ENCODE measurements at places on chromosomes 3 and 15.

GRCh38 chr15:49827311-49827710 is 206.5 kb downstream of the DTWD1 start:
- no peak for DNase-seq

DNA sequence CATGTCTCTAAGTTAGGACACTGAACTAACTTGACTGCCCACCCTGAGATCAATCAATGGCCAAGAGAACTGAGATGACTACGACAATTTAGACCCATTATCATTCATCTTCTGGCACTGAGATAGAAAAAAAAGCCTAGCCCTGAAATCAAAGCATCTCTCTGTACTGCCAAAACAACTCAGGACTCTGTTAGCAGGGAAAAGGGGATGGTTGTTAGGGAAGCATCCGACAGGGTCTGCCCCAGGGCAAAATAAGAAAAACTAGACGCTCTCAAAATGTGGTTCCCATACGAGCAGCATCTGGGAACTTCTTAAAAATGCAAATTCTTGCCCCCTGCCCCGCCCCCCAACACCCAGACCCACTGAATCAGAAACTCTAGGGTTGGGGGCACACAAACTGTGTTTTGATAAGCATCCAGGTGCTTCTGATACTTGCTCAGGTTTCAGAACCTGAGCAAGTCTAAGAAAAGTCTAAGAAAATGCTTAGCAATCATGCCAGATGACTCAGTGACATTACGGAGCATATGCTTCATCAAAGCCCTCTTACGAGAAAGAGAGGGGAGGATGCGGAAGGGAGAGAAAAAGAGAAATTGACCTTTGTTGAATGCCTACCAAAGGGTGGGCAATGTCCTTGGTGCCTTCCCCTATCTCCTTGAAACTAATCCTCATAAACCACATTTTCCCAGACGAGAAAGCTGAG is 172.8 kb upstream of the HES1 start:
- DNase-seq, result no peak

GRCh38 chr3:14880447-14881106 is 61.8 kb downstream of the FGD5 start:
- no peak for DNase-seq

GRCh38 chr3:153621953-153622352 is 459.9 kb downstream of the RAP2B start:
- DNase-seq, result no peak

DNA sequence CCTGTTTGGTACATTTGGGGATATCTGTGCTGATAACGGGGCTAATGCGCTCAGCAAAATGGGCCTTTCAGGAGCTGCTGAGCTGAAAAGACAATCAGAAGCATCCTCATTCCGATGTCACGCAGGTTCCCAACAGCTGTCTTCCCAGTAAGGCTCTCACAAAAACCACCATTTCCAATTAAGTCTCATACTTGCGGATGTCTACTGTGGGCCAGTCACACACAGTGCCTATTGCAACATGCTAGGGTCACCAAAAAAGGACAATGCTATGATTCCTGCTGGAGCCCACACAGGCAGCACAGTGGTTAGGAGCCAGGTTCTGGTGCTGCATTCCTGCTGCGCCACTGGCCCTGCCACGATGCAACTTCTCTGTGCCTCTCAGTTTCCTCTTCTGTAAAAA is 16.4 kb upstream of the LDHAL6B start:
- DNase-seq, result no peak

DNA sequence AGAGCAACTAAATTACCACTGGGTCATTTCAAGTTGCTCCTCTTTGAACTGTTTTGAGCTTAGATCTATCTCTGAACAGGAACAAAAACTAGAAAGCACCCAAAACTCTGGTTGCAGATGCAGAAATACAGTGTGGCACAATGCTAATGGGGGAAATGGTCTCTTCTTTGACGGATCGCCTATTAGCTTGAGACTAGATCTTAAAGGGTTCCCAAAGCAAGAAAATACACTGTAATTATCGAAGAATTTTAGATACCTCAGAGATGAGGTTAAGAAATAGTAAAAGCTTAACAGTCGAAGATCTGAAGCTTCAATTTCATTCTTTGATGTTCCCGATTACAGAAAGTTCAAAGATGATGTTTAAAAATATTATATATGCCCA is 818 bp downstream of the PPP1R2 start:
- no peak for DNase-seq

DNA sequence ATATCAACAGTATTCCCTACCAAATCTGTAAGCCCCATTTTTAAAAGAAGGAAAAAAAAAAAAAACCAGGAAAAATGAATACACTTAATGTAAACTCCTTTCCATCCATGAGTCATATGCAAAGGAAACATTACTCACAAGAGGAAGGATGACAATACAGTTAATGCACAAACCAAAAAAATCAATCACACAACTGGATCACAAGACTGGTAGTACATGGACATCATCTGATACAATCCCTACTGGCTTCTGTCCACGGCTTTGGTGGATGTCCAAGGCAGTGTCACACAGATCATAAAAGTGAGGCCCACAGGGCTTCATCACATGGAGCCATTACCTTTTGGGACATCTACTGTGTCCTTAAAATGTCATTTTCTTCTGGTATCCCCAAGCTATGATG is 44.0 kb downstream of the SUCLG2 start:
- DNase-seq, result no peak

GRCh38 chr15:35723852-35724251 is 177.9 kb upstream of the DPH6 start:
- no peak for DNase-seq

DNA sequence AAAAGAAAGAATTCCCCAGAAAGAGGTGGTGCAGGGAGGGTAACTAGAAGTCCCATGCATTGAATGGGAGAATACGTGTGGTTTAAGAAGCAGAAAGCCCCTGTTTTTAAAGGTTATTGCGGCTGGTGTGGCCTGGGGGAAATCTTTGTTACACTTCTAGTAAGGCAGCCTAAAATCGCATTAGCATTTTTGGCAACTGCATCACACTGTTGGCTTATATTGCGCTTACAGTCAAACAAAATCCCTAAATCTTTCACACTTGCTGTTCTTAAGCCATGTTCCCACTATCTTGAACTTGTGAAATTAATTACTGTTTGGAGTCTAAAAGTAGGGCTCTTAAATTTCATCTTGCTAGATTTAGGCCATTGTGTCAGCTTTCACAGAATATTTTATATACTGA is 66.0 kb upstream of the GOLIM4 start:
- no peak for DNase-seq

- no peak for DNase-seq
Observed at GRCh38 chr3:101567528-101568317, 6.1 kb downstream of the TRMT10C start.

- DNase-seq, result no peak
Observed at GRCh38 chr15:25712961-25713355, 150.2 kb downstream of the ATP10A start.

GRCh38 chr3:136177876-136178275 is 18.3 kb downstream of the MSL2 start:
- no peak for DNase-seq

GRCh38 chr3:52693071-52693470 is 7.2 kb downstream of the GNL3 start:
- DNase-seq, result no peak

GRCh38 chr15:91625506-91625905 is 228.0 kb upstream of the SLCO3A1 start:
- DNase-seq, result no peak

DNA sequence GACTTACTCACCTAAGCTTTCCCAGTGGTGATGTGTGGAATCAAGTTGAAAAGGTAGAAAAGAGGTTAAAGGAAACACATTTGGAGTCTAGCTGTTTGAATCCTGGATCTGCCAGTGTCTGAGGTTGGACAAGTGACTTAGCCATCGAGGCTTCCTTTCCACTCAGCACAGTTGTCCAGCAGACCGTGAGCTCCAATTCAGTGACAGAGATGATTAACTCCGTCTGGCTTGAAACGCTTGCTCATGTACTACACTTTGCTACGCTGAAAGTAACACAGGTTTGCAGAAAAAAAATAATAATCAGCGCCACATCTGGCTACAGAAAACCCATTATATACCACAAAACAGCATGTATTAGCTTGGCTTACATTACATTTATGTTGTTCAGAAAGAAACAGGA is 364.9 kb upstream of the MCTP2 start:
- DNase-seq, result no peak

GRCh38 chr3:44939581-44940036 is 36.4 kb downstream of the ZDHHC3 start:
- DNase-seq, result no peak

- DNase-seq, result peak; percentile 86
Observed at GRCh38 chr3:173584093-173584837, 186.7 kb downstream of the NLGN1 start.

GRCh38 chr3:5001135-5001534 is 21.9 kb downstream of the BHLHE40 start:
- no peak for DNase-seq

DNA sequence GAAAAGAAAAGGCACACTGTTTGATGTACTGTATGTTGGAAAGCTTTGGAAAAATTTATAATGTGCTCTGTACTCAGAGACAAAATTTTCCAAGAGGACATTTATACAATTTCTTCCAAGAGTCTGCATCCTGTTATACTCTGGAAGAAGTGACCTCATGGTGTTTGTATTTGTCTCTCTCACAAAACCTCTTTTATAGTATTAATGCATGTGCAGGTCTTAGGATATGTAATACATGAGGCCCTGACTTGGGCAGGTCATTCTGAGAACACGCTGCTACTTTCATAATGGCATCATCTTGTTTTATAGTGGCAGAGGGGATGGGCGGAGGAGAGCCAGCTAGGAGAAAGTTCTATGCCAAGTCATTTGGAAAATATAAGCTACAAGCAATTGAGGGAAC is 72.0 kb upstream of the P3H2 start:
- DNase-seq, result no peak

DNA sequence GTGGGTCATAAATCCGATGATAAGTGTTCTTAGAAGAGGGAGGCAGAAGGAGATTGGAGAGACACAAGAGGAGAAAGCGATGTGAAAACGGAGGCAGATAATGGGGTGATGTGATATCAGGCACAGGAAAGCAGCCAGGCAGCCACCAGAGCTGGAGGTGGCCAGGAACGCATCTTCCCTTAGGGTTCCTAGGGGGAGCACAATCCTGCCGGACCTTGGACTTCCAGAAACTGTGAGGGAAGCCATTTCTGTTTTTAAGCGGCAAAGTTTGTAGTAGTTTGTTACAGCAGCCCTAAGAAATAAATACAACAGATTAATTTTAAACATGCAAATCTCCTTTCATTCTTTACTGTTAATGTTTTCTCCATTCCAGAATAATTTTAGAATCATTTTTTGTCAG is 259.9 kb upstream of the TMC3 start:
- no peak for DNase-seq

DNA sequence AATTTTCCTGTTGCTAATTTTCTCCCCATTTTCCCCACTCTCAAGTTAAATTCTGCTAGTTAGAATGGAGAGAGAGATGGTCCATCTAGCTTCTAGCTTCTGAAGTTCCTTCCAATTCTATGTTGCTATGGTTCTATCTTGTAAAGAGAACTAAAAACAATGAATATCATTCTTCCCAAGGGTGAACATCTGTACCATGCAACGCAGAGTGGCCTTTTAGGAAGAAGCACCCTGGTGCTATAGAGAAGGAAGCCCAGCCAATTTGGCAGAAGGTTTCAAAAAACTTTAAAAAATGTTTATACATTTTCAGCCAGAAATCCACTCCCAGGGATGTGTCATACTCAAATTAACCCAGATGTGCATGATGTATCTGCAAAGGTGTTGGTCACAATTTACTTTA is 149.1 kb downstream of the SEMA6D start:
- DNase-seq, result no peak

DNA sequence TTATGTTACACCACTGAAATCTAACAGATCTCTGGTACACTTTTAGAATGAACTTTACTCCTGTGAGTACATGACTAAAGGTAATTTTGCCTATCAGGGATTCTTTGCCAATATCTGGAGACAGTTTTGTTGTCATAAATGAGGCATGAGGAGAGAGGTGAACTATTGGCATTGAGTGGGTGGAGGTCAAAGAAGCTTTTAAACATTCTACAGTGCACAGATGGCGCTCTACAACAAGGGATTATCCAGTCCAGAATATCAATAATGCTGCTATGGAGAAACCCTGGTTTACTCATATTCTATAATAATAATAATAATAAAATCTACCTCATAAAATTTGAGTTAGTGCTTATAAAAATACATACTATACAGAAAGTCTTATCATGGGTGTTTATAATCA is 702.3 kb downstream of the SI start:
- DNase-seq, result no peak

DNA sequence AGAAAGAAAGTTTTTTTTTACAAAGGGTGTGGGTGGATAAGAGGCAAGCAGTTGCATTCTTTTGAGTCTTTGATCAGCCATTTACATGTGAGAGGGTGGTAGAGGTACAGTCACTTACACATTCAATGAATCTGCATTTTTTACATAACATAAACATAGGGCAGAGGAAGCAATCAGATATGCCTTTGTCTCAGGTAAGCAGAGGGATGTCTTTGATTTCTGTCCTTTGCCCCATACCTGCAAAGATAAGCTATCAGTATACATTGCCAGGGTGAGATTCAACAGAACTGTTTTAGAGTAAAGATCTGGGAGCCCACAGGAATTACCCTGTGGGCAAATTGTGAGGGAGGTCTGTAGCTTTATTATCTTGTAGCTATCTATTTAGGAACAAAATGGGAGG is 5.4 kb upstream of the PPP1R2 start:
- DNase-seq, result no peak

DNA sequence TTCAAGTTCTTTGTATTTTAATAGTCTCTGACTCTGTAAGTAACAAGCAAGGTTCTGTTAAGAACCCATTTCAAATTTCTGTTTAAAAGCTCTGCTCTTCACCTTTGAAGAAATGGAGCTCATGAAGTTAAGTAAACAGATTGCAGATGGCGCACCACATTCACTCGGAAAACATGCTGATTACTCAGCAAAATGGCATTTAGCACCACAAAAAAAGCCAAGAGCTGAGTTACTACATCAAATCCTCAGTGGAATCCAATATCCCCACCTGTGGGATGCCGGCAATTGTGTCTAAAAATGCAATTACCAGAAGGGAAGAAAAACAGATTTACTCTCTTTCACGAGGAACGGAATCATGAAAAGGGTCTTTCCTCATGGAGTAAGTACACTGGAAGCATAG is 758.0 kb downstream of the NTRK3 start:
- DNase-seq, result no peak

- DNase-seq, result no peak
Observed at GRCh38 chr3:23135026-23135785, 67.9 kb upstream of the UBE2E2 start.

GRCh38 chr3:191499307-191500080 is 38.5 kb downstream of the PYDC2 start:
- no peak for DNase-seq

DNA sequence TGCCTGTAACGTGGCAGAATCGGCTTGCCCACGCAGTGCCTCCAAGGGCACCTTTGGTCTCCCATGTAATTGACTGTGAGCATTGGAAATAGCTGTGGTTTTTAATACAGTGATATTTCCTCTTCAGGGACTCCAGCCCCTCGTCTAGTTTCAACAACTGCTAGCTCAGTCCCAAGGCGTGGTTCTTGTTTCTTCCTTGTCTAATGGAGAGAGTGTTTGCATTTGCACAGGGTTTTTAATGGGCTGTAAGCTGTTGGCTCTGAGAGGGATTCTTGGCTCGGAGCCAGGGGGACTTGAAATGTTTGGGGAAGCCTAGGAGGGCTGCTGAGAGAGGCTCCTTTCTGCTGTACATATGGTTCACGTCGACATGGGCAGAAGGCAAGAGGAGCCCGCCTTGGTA is 86.2 kb downstream of the THSD4 start:
- DNase-seq, result peak; percentile 35

All from NCI-H446 (cell line).